ENCODE measurements at places on chromosomes 1 and 21.

DNA sequence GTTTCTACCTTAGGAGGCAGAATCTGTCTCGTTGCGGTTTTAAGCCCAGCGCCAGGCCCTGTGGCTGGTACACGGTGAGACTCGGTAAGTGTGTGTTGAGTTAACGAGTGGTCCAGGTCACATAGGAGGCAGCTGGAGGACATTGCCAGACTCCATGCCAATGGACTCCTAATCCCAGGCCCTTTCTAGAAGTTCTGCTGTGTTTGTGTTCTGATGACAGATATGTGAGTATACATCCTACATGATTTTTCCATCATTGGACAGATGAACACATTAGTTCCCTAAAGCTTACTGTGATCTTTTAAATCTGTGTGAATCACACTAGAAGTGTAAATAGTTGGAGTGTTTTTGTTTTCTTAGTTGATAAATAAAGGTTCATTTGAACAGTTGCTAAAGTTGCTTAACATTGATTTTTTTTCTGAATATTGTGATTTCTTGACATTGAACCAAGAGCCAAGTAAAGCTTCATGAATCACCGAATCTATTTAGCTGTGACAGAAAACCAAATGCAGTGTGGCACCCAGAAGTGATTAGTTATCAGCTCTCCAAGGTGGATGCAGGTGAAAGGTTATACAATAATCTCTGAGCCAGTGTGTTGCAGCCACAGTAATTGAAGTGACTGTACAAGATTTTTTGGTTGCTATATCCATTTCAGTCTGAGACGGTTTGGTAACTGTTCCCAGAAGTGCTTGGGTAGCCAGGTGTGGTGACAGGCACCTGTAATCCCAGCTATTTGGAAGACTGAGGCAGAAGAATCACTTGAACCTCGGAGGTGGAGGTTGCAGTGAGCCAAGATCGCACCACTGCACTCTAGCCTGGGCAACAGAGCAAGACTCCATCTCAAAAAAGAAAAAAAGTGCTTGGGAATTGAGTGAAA, 46.3 kb downstream of the DOP1B start:
- no peak for DNase-seq

DNA sequence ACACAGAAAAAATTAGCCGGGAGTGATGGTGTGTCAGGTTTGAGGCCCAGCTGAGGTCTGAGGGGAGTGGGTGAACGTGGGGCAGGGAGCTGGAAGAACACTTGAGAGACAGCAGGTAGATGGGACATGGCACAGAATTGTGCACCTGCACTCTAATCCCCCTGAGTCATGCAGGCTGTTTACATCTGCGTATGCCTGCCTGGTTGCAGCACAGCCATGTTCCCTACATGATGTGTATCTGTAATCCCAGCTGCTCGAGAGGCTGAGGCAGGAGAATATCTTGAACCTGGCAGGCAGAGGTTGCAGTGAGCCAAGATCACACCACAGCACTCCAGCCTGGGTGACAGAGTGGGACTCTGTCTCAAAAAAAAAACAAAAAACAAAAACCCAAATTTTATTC, 44.8 kb downstream of the ATP5PO start:
- no peak for DNase-seq

- no peak for DNase-seq
Measured at GRCh38 chr1:245094954-245095353, 59.8 kb upstream of the KIF26B start.

DNA sequence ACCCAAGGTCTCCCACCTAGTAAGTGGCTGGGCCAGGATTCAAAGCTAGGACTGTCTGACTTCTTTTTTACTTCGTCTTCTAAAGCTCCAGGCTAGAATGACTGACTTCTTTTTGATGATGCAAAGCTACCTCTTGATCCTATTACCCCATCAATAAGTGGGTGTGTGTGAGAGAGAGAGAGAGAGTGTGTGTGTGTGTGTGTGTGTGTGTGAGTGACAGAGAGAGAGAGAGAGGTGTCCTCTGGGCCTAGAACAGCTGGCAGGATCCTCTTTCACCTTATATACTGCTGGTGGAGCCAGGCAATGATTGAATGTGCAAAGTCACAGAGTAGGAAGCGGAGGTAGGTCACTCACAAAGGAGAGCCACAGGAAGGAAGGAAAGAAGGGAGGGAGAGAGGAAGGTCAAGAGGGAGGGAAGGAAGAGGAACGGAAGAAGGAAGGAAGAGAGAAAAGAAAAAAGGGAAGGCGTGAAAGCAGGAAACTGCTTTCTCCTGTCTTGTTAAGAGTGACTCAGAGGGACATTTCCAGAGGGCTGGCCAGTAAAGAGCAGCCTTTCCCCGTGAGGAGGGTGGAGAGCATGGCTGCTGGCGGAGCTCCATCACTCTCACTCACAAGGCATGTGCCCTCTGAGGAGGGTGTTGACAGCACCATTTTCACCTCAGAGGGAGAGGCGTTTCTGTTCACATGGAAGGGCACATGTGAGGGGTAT, 68.9 kb downstream of the CDC7 start:
- peak; percentile 55 for DNase-seq

DNA sequence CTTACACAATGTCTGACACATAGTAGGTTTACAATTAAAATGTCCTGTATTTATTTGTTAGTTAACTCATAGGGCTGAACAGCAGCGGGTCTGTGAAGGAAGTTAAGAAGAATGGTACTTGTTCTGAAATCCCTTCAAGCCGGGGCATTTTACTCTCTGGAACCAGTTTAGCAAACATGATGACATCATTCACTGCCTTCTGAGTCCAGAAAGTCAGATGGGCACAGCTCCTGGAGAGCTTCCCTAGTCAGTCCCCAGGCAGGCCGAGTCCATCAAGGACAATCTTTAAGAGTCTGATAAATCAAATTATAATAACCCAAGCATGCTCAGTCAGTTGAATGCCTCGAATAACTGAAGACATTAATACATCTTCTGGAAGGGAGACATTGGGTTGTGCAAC, 125.4 kb upstream of the DAB1 start:
- no peak for DNase-seq

- DNase-seq = no peak
Measured at GRCh38 chr21:30340714-30341573, 3.5 kb upstream of the KRTAP27-1 start.

DNA sequence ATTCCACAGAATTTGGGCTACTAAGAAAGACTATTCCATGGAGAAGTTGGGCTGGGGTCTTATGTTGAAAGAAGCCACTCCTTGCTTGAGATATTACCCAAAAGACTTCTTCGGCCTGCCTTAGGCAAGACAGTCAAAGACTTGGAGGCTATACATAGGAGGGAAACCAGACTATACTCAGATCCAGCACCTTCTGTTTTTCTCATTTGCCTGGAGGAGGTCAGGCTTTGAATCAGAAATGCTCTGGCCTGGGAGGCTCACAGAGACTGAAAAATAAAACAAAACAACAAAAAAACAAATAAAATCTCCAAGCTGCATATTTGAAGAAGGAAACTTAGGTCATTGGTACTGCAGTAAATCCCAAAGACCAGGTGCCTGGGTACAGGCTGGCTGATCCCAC, 38.4 kb upstream of the EXOSC10 start:
- no peak for DNase-seq

DNA sequence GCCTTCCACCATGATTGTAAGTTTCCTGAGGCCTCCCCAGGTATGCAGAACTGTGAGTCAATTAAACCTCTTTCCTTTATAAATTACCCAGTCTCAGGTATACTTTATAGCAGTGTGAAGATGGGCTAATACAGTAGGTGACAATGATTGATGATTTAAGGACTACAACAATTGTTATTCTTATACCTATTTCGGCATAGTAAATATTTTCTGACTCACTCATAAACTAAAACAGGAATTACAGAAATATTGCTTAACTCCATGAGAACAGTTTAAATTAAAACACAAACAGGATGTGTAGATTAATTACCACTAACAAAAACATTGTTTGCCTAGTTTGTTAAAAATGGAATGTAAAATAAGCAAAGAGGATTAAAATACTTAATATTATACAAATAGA, 839.9 kb downstream of the LTN1 start:
- DNase-seq = no peak

GRCh38 chr1:52142220-52143183, 613 bp downstream of the ZFYVE9 start:
- no peak for DNase-seq

DNA sequence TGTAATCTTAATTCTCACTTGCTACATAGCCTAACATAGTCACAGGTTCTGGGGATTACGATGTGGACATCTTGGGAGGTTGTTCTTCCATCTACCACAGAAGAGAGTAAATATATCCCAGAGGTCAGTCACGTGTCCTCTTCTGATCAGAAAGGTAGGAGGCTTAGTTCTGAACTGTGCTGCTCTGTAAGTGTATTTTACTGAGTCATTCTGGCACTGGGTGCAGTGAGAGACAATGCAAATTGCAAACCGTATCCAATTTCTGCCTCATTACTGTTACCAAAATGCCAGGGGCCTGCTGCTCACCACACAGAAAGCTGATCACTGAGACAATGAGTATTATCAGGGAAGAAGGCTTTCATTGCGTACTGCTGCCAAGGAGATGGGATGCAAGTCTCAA, 104.0 kb downstream of the GABPA start:
- no peak for DNase-seq

- DNase-seq = no peak
Measured at GRCh38 chr1:175842550-175842949, 99.2 kb upstream of the TNR start.

GRCh38 chr1:156062189-156062588, 1.2 kb downstream of the RAB25 start:
- no peak for DNase-seq

DNA sequence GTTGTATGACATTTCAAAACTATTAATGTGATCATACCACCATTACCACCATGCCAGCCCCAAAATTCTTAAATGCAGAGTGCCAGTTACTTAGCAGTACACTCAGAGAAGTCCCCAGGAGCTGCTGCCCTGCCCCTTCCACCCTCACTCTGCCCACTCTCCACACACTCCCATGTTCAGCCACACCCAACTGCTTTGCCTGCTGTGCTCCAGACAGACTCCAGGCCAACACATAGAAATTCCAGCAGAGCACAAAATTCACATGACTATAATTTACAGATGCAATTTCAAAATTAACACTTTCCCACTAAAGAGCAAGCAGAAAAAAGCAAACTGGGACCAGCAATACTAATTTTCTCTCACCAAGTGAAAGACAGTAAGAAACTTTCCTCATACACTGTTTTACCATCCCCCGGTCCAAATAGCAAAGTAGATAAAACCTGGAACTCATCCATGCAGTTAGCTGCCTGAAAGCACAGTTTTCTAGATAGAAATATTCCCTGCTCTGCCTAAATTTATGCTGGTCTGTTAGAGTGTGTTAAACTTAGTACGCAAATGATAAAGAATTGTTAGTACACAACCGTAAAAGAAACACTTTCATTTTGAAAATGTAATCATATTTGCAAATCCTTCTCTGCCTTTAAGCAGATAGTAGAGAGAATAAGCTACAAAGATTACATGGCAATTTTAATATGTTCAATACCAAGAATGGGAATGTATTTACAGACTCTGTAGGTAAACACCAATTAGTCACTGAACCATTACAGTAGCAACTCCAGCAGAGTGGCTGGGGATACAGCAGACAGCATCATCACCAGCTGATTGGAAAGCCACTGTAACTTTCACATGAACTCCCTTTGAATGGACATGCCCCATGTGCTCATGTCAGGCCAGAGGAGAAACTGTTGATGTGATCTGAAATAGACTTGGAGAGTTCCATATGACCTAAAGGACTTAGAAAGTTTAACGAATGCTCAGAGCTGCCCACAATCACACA, 176.5 kb downstream of the VAV3 start:
- DNase-seq = no peak

GRCh38 chr1:3670823-3671265, 18.5 kb downstream of the TP73 start:
- no peak for DNase-seq

GRCh38 chr1:93338387-93339146, 7.1 kb upstream of the DR1 start:
- DNase-seq = peak; percentile 87

- no peak for DNase-seq
Measured at GRCh38 chr21:43903451-43904091, 38.5 kb downstream of the AGPAT3 start.

DNA sequence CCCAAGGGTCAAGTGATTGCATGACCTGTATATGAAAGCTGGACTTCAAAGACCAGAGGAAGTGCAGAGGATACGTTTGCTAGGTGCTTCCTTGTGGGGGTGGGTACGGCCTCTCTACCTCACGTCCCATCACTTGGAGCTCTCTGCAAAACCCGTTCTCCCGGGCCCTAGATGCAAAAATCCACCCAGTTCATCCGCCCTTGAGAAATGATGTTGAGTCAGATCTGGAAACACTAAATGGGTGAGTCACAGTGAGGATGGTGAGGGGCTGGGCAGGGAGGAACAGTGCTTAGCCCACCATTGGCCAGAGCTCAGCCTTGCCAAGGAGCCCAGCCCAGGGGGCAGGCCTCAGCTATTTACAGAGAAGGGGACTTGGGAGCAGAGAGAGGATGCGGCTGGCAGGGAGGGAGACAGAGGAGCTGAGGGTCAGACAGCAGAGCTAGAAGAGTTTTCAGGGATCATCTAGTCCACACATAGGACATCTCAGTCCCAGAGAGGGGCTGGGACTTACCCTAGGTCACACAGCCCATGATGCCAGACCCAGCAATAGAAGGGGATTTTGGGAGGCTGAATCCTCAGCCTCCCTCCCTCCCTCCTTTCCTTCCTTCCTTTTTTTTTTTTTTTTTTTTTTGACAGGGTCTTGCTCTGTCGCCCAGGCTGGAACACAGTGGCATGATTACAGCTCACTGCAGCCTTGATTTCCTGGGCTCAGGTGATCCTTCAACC, 14.6 kb downstream of the ARHGEF10L start:
- no peak for DNase-seq

GRCh38 chr1:176110203-176110602, 96.9 kb downstream of the COP1 start:
- DNase-seq = peak; percentile 45

GRCh38 chr1:14437417-14437918, 161.0 kb upstream of the KAZN start:
- DNase-seq = no peak

- no peak for DNase-seq
Measured at GRCh38 chr1:112257043-112257835, 138.8 kb upstream of the CTTNBP2NL start.

- no peak for DNase-seq
Measured at GRCh38 chr1:207459008-207459407, 4.9 kb downstream of the CR2 start.

DNA sequence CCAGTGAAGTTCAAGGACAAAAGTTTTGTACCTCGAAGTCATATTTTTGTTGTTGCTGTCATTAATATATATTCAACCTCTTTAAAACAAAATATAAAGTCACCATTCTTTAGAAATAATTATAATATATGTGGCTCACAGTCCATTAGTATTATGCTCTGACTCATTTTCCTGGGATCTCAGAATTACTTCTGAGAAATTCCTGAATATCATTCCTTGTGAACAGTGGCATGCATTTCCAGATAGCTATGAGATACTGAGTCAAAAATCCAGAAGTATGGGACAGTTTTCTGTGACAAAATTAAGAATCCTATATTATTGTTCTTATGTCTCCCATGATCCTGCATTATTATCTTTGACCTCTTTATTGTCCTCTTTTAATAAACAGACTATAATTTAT, 13.8 kb upstream of the RGS21 start:
- DNase-seq = peak; percentile 3
